ENCODE measurements at places on chromosomes 1 and 21.

- DNase-seq: no peak
Measured at GRCh38 chr1:151820940-151821339, 10.7 kb downstream of the RORC start.

GRCh38 chr1:202129453-202130296 is 7.0 kb downstream of the GPR37L1 start:
- DNase-seq: no peak

DNA sequence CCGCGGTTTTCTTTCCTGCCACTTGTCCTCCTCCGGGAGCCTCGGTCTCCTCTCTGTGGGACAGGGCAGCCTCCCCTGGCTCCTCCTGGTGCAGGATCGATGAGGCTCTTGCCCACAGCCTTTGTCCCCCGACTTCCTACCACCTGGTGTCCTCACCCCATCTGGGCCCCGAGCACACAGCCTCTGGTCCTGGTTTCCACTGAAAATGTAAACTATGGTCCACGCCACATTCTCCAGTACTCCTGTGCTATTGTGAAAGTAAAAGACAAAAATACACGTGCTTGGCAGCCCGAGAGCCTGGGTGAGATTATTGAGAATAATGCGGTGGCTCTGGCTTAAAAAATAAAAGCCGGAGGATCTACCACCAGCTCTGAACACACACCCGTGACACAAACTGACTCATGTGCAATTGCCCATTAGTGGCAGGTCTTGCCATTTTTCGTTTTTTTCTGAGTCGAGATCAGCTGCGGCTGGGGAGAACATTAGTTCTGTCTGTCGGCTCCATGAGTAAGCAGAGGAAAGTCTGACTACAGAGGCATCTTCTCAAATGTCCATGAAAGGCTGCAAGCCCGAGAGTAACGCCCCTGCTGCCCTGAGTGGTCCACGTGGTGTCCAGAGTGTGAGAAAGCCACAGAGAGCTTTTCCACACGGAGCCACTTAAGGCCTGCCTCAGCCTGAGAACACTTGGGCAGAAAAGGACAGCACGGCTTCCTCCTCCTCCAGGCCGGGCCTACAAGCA is 5.7 kb upstream of the COL6A2 start:
- DNase-seq: no peak

DNA sequence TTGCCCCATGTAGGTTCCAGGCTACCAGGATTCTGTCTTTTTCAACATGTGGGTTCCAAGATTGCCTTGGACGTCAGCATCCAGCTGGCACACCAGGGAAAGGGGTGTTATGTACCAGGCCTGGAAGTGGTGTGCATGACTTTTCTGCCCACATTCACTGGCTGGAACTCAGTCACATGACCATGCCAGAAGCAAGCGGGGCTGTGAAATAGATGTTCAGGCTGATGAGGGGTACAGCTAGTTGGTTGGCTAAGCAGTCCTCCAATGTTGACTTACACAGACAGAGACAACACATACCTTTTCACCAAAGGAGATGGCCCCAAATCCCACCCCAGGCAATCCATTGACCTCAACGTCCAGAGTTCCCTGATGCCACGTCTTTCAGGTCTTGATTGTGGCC is 14.3 kb upstream of the PLEKHM2 start:
- no peak for DNase-seq

DNA sequence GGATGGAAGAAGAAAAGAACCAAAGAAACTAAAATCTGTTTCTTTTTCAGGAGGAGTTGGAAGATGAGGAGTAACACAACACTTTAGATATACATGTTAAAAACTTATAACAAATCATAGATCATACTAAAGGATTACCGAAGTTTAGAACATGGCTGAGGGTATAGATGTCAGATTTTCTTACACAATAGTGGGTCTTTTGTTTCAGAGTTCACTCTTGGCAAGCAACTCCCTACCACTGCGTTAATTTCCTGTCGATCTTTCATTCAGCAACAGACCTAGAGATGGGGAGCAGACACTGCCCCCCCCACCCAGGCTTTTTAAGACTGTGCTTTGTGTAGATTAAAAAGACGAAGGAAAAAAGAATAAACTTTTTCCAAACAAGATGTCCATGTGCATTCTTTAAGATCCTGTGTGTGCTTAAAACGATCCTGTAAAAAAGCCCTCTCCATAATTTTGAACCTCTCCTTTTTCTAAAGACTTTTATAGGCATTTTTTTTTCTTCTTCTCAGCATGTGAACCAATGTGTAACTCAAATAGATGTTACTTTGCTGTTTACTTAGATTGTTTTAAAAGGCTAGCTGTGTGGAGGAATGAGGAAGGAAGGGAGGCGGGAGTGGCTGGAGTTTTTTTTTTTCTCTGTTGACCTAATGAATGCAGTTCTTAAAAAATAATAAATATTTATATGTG is 50.4 kb downstream of the NFIA start:
- no peak for DNase-seq

DNA sequence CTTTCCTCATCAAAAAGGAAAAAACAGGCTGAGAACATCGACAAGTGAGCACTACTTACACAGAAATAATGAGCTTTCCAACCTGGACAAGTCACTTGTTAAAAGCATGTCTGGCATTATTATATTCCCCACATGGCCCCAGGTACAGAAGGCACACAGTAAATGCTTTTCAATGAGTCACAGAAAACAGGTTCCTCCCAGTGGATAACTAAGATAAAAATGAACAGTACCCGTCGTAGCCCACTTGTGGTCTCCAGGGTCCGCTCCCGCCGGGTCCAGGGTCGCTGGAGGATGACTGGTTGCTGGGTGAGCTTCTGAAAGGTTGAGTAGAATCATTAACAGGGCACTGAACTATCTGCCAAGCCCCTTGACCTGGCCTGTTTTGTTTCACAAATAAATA is 186.6 kb downstream of the SIPA1L2 start:
- DNase-seq: no peak

DNA sequence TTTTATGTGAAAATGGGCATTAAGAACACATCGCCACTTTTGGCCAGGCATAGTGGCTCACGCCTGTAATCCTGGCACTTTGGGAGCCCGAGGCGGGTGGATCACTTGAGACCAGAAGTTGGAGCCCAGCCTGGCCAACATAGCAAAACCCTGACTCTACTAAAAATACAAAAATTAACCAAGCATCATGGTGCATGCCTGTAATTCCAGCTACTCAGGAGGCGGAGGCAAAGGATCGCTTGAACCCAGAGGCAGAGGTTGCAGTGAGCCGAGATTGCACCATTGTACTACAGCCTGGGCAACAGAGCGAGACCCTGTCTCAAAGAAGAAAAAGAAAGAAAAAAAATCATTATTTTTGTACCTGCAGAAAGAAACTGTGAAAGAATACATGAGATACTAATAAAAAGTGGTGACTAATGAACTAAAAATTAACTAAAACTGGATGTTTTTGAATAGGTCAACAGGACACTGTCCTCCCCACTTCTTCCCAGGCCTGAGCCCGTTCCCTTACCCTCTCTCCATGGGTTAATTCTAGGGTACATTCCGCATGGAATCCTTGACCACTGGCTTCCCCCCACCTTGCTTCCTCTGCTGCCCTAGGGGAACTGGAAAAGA is 8.3 kb upstream of the TINAGL1 start:
- no peak for DNase-seq

DNA sequence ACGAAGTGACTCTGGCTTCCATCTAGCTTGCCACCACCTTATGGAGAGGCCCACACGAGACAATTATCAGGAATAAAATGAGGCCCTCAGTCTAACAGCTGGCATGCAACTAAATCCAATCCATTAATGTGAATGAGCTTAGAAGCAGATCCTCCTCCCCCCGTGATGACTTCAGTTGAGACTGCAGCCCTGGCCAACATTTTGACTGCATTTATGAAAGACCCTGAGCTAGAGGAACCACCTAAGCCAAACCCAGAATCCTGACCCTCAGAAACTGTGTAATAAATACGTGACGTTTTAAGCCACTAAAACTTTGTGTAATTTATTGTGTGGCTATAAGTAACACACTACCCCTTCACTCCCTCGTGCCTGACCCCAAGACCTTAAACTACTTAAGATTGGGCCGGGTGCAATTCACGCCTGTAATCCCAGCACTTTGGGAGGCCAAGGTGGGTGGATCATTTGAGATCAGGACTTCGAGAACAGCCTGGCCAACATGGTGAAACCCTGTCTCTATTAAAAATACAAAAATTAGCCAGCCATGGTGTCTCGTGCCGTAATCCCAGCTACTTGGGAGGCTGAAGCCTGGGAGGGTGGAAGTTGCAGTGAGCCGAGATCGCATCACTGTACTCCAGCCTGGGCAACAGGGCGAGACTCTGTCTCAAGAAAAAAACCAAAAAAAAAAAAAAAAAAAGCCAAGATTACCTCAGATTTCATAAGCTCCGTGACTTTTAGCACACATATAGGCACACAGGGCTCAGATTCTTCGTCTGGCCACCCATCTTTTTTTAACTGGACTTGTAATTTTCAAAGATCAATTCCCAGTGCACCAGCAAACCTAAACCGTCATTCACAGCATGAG is 72.5 kb downstream of the ENAH start:
- DNase-seq: no peak

DNA sequence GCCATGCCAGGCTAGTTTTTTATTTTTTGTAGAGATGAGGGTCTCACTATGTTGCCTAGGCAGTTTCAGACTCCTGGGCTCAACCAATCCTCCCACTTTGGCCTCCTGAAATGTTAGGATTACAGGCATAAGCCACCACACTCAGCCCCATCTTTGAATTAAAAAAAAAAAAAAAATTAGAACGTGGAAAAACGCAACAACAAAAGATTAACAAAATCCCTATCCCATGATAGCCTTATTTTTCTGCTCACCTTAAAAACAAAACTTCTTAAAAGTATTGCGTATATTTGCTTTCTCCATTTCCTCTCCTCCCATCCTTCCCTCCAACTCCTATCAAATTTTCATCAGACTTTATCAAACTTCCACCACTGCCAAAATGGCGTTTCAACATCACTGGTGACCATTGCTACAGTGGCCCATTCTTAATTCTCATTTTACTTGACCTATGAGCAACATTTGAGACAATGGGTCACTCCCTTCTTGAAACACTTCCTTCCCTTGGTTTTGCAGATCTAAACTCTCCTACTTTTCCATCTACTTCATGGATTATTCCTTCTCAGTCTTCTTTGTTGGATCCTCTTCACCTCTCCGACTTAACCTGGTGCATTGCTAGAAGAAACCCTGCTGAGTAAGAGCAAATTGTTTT is 579 bp upstream of the ZNF684 start:
- DNase-seq: no peak

DNA sequence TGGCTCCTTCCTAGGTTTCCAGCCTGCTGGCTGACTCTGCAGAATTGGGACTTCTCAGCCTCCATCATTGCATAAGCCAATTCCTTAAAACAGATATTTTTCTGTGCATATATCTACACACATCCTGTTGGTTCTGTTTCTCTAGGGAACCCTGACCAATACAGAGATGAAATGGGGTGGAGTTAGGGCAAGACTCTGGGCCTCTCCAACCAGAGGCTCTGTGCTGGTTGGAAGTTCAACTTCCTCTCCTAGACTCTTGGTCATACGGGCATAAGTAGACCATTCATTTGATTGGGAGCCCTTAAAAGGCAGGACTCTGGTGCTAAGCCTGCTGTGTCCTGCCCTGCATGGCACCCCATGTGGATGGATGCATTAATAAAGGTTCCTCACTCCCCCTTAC is 55.0 kb downstream of the CNIH3 start:
- DNase-seq: no peak

DNA sequence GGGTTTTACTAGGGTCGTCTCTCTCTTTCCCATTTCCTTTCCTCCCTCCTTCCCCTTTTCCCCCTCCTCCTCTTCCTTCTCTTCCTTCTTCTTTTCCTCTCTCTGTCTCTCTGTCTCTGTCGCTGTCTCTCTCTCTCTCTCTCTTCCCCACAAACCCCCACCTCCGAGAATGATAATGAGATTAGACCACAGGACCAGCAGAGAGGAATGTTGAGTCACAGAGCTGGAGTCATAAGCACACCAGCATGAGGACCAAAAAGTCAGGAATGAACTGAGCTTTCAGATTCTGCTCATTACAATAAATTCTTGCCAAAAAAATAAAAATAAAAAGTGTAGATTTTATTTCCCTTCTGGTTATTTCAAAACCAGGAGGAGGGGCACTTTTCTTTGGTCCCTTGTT is 377.4 kb downstream of the LTN1 start:
- DNase-seq: no peak

DNA sequence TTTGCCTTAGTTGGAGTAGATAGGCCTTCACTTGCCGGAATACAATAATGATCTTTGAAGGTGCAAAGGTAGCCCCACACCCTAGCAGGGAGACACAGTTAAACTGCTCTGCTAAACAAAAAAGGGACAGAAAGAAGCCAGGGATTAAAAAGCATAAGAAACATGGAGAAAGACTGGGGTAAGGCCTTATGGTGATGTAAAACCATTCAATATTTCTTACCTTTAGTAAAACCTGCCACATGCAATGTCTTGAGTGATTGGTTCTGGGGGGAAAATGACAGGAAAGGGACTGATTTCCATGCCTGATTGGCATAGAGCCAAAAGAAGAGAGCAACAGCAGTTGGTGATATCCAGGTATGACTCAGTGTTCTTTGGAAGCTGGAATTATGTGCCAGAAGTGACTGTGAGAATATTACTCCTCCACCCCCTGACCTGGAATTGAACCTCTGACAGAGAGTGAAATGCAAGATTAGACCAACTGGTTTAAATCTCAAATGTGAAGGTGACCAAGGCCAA is 8.1 kb downstream of the DNASE2B start:
- DNase-seq: no peak

DNA sequence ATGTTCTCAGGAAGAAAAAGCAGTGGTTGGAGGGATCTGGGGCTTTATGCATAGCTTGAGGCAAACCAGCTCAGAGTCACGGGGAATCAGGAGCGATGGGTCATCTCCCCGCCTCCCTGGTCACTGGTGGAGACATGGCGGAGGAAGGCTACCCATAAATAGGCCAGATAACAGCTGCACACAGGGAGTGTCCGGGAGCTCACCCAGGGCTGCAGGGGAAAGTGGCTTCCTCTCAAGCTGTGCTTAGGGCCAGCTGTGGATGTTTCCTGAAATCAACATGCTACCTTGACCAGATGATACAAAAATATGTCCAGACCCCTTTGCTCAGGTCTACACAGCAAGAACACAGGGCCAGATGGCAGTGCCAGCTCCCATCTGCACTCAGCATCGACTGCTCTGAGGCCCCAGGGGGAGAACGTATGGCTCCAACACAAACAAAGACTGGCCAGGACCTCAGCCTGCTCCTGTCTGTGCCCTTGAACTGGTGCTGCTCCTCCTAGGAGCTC is 27.1 kb upstream of the RERE start:
- DNase-seq: no peak

- DNase-seq: no peak
Measured at GRCh38 chr1:204924013-204924759, 53.5 kb downstream of the NFASC start.
